Stimulated activated CD4-positive, alpha-beta T cell treated with anti-CD3 and anti-CD28 coated beads, Interleukin-1b, Interleukin-23, amount 100 ng/mL, for 1 hour (primary cell): ENCODE measurements at places on chromosomes 5 and 9.

DNA sequence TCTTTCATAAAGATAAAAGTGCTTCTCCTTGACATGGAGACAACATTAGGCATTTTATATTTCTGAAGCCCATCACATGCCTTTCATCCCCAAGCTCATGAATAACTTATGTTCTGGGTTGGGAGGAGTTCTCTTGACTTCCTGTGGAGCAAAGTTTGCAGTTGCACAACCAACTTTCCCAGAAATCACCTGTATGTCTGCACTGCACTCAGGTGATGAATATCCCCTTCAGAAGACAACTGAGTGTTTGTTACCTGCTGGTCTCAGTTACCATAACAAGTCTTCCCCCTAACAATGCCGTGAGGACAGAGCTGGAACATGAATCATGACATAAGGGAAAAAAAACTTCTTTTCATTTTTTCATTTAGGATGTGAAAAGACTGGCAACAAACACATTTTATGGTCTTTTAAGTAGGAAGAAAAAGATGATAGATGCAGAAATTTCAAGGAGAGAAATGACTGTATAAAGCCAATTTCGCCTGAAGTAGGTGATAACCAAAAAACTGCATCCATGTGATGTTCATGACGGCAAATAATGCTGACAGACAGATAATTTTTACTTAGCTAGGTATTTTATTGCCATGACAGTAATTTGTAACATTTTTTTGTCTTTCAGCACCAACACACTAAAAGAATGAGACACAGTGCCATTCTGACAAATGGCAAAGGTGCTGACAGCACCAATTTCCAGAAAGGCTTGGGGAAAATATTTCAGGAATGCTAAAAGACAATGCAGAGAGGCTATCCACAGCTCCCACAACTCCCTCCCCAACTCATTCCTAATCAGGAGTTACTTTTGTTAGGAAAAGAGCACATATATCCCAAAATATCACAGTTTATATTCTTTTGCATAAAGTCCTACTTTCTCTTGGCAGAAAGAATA lies 656.3 kb downstream of the PRELID2 start:
- DNase-seq: no peak

DNA sequence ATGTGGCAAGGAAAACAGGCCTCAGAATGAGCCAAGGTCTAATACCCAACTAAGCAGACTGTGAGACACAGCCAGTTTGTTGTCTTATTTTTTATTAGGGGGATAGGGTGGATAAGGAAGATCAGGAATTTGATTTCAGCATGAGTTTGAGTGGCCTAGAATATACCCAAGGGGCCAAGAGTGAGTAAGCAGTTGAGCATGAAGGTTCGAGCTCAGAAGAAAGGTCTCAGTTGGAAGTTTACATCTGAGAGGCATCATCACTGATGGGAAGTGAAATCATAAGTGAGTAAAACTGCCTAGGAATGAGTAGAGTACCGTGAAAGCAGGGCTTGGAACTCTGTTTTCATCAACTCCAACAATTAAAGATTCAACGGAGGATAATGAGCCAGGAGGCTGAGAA lies 12.6 kb downstream of the PSMD5 start:
- DNase-seq: no peak

GRCh38 chr9:82923092-82923911 lies 139.6 kb downstream of the RASEF start:
- DNase-seq: no peak

GRCh38 chr5:62572918-62573514 lies 5.6 kb upstream of the LRRC70 start:
- DNase-seq: no peak

DNA sequence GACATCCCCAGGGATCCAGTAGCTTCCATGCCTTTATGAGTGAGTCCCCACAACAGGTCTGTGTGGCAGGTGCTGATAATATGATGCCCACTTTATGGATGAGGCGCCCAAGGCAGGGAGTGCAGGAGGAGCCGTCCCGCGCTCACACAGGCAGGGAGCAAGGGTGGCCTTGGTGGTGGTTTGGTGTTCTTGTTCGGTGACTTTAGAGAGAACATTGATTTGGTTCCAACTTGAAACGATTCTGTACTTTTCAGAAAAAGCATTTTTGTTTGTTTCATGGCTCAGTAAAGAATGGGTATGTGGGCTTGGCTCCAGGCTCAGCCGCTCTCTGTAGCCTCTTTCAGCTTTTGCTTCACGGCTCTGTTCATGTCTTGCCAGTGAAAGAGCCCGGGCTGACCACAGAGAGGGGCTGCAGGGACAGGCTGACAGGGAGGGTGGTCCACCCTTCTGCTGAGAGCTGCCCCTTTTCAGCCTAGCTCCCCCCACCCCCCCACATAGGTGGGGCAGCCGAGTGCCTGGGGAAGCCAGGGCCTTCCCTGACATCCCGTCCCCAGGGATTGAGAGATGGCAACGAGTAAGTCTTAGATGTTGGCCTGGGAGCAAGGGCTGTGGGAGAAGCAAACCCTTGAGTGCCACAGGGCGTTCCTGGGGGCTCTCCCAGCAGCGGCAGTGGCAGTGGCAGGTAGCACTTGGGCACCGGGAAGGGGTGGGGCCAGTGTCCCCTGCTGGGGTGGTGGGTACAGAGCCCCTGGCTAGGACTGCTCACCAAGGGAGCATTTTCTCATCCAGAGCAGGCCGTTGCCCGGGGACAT lies 28.0 kb downstream of the NCS1 start:
- DNase-seq: no peak

GRCh38 chr9:77854916-77855311 lies 176.7 kb downstream of the GNAQ start:
- no peak for DNase-seq

DNA sequence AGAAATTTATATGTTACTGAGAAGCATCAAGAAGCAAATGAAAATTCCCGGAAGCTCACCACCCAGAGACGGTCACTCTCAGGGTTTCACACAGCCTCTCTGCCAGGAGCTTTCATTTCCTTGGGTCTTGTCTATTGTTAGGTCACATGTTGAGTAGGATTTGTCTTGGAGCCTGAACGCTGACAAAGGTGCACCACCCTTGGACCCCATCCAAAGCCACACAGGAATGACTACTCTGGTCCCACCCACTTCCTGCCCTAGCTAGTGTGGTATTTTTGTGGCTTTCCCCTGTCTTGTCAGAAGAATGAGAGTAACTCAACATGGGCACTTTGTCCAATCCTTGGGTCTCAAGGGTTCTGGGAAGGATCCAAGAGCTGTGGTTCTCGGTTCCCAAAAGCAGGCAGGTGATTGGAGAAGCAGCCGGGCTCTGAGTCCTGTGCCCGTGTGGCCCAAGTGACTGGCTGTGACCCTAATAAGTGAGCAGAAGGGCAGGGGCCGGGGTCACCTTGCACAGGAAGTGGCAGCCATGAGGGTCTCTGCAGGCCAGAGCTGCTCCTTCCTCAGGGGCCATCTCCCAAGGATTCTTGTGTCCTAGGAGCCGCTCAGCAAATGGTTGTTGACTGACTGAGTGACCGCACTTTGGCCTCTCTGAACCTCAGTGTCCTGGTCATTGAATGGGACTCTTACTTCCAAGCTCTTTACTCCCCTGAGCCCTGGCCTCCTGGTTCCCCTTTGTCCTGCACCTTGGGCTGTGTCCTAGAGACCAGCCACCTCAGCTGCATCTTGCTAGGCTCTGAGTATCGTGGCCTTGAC lies 6.9 kb downstream of the FGD3 start:
- DNase-seq: peak; percentile 63

- DNase-seq: no peak
These were observed 12.6 kb downstream of the TMEM161B start for GRCh38 chr5:88256037-88256436.

GRCh38 chr9:21104787-21105186 lies 27.0 kb upstream of the IFNB1 start:
- no peak for DNase-seq

DNA sequence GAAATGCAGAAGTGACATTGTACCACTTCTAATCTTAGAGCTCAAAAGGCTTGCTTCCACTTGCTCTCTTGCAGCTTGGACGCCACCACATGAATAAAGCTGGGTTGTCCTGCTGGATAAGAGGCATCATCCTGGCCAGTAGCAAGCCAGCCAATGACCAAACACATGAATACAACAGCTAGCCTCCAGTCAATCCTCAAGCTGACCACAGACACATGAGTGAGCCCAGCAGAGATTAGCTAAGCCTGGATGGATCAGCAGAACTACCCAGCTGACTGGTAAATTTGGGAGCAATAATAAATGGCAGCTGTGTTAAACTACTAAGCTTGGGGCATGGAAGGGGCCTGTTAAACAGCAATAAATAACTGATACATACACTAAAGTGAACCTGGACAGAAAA lies 121.1 kb upstream of the SLC12A2 start:
- DNase-seq: no peak

DNA sequence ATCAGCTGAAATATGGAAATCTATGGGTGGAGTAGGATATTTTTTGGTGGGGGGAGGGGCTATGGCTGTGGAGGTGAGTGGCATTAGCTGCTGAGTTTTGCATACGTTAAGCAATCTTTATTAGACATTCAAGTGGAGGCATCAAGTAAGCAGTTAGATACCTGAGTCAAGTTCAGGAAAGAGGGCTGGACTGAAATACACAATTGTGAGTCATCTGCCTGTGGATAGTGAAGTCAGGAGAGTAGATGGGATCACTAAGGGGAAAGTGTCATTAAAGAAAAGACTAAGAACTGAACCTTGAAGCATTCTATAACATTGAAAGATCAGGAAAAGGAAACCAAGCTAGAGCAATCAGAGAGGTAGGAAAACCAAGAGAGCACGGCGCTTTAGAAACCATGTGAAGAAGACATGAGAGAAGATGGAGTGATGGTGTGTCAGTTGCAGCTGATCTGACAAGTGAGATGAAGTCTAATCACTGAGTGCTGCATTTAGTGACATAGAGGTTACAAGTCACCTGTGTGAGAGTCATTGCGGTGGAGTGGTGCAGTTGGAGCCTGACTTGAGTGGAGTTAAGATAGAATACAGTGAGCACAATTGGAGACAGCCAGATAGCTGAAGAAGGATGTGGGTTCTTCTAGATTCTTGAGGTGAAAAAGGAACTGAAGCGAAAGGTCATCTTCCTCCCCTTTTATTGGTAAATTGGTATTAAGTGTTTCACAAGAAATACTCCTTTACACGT lies 88.7 kb downstream of the PIP5K1B start:
- no peak for DNase-seq

- no peak for DNase-seq
These were observed 1.3 kb upstream of the EBF1 start for GRCh38 chr5:159100782-159101646.

DNA sequence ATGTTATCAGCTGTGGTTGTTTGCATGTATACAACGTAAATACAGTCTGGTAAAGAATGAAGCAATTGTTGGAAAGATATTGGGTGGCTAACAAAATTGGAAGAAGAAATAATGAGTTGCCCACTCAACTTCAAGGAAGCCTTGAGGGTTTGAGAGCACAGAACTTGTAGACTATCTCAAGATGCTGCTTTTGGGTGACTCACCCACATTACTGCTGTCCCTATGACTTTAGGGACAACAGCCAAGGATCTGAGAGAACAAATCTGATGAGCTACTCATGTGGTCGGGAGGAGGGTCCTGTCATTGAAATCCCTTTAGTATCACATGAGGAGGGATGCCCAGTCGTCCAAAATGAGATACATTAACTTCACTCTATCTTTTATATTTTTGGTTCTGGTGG lies 261.8 kb downstream of the GAS1 start:
- DNase-seq: no peak

DNA sequence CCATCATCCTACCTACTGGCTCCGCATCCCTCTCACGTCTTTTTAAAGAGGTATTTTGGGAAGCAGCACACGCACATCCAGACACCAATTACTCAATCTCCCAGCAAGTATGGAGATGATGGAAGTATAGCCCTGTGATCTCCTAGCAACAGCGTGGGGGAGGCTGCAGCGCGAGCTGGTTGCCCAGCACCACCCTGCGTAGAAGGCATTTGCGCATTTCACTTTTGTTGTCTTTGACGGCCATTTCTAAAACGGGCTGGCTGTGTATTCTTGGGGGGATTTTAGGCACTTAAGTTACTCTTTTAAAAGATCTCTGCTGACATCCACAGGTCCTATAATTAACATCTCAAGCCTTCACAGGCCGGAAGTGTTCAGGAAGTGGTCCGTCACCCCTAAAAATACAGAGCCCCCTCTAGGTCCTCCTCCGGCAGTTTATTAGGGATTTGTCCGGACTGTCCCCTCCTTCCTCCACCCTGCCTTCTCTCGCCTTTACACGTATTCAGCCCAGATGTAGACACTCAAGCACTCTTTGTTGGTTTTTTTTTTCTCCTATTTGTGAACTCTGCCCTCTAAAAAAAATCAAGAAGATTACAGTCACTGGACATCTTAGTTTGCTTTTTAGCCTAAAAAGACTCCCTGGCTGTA lies 371.4 kb downstream of the NTRK2 start:
- DNase-seq: no peak

GRCh38 chr9:133581513-133582343 lies 27.5 kb downstream of the FAM163B start:
- DNase-seq: no peak

DNA sequence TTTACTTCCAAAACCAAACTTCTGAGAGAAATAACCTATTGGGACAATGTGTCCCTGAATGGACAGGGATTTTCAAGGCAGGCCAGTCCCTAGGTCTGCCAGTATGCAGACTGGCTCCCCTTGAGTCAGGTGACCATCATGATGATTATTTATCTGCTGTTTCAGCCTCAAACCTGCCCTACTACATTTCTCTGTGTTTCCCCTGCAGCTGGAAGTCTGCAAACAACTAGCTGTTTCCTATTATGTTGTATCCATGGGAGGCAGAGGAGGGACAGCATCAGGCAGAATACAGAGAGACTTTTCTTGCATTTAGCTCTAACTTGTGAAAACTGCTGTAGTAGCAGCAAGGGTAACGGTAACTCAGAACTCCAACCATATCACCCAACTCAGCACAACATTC lies 36.2 kb upstream of the IFNK start:
- DNase-seq: no peak

- DNase-seq: no peak
These were observed 18.1 kb downstream of the ANKRD33B start for GRCh38 chr5:10581867-10582511.

GRCh38 chr5:9483779-9484178 lies 62.1 kb downstream of the SEMA5A start:
- no peak for DNase-seq

GRCh38 chr5:6379246-6379645 lies 899 bp upstream of the MED10 start:
- no peak for DNase-seq

DNA sequence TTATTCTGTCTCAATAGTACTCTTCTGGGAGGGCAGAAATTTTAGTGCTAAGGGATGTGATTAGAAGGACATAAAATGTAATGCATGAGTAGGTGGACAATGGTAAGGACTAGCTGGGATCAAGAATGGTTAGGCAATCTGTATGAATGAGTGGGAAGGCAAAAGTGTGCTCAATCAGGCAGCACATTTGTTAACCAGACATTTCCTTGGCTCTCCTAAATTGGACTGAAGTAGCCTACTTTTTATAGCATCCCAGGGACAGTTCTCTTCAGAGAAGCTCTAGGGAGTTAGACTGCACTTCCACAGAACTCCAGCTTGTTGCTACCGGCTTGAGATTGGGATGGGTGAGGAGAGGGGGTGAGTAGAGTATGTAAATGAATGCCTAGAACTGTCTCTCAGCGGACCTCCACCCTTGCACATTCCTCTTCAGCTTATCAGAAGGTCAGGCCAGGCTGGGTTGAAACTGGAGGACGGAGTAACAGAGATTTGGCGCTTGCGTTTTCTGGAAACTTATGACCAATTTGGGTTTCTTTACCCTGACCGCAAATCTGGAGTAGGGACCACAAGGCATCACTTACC lies 19.0 kb upstream of the ARL14EPL start:
- no peak for DNase-seq
